Epithelial cell of proximal tubule (primary cell): ENCODE measurements at places on chromosomes 3 and 15. TPM values are rescaled to one million over a fixed set of nuclear protein-coding genes. Genes with fewer than 3 reads are reported as not detected.

DNA sequence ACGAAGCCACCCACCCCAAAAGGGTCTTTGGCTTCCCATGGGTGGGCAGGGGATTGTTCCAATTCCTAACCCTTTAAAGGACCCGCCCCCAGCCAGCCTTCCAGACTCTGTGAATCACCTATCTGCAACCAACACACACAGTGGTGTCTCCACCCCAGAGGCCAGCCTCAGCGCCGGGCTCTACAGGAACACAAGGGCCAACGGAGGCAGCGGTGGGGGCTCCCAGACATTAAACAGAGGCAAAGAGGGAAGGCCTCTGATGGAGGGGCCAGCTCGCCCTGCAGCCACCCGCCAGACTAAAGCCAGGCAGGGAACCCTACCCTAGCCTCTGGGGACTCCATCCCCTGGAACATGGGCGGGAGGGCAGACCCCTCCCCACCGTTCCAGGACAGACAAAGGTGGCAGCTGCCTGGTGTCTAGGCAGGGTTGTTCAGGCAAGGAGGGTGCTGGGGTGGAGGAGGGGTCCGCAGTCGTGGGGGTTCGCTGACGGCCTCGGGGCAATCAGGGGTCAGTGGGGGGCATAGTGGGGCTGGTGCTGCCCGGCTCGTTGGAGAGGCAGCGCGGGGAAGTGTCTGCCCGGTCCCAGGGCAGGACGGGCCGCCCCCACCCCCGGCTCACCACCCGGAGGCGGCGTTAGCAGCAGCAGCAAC, 448 bp downstream of the SHISA5 start:
- no peak for DNase-seq

DNA sequence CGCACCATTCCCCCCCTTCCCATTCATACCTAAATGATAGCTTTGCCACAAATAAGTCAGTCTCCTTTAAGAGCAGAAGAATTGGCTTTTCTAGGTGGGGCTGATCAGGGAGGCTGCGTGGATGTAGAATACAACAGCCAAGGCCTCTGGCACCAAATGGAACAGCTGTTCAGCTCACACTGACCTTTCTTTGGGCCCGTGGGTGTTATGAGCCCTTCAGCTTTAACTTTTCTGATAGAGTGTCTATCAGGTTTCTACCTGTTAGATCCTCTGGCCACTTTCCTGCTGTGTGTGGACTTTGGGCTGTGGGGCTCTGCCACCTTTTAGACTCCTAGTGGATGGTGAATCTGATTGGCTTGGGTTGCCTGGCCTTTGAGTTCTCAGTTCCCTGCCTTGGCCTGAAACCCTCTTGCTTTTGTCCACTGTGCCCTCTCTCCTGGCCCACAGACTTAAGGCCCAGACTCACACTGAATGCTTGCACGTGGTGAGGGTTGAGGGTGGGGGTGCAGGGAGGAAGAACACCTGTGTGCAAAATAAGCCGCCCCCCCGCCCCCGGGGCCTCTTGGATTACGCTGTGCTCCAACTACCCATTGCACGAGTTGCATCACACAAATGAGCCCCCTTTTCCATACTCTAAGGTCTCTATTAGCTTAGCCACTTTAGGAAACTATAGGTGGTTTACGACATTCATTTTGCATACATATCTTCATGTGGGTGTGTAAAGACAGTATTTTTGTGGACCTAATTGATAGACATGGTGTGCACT, 1.3 kb upstream of the RFX7 start:
- no peak for DNase-seq

- no peak for DNase-seq
Observed at GRCh38 chr3:63951492-63952247, 39.5 kb upstream of the SCAANT1 start.

DNA sequence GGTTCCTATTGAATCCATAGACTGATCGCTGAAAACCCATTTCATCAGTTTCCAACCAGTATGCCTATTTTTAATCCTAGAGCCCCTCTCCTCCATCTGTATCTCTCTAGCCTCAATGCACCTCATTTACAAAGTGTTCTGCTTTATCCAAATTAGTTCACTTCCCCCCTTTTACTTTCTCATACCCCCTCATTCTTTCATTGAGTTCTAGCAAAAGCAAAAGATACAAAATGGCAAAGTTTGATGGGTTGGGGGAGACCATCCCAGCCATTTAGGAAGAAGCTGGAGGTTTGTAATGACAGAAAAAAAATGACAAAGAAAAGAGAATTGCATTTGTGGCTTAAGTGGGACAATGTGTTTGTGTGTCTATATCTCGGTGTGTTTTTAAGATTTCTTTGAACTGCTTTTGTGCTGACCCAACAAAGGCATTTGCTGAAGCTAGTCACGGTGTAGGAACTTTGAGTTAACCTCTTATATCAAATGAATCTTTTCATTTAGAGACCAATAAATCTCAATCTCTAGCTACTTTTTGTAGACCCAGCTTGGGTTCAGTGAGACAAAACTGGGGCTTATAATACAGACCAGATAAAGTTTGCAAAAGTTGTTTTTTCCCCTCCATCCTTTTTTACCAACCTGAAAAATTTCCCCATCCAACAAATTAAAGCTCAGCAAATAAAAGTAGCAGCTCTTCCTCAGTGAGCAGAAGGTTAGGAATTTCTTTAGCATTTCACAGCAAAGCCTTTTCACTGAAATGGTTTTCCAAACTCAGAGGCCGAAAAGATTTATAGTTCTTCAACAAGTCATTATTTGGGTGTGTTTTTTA, 18.7 kb downstream of the NR2F2 start:
- no peak for DNase-seq

- no peak for DNase-seq
Observed at GRCh38 chr3:155001289-155002010, 78.7 kb upstream of the MME start.

DNA sequence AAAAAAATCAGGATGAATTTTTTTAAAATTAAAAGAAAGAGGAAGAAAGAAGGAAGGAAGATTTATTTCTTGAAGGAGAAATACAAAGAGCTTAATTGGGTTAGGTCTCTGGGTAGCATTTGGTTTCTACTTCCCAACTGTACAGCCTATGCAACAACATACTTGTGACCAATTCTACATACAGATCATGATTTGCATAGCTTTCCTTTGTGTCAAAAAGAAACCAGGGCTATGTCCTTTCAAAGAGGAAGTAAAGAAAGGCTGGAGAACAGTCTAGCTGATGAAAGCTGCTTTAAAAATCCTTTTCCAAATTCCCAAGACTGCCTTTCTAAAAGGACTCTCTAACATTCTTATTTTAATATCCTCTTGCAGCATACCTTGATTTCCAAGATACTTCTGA, 6.1 kb upstream of the HGD start:
- DNase-seq, result no peak

Gene TRPM1
- not detected in 2 replicates for total RNA-seq

GRCh38 chr3:45311953-45312801, 76.2 kb upstream of the LARS2 start:
- DNase-seq, result no peak
